ENCODE measurements at places on chromosomes 6 and 20.

DNA sequence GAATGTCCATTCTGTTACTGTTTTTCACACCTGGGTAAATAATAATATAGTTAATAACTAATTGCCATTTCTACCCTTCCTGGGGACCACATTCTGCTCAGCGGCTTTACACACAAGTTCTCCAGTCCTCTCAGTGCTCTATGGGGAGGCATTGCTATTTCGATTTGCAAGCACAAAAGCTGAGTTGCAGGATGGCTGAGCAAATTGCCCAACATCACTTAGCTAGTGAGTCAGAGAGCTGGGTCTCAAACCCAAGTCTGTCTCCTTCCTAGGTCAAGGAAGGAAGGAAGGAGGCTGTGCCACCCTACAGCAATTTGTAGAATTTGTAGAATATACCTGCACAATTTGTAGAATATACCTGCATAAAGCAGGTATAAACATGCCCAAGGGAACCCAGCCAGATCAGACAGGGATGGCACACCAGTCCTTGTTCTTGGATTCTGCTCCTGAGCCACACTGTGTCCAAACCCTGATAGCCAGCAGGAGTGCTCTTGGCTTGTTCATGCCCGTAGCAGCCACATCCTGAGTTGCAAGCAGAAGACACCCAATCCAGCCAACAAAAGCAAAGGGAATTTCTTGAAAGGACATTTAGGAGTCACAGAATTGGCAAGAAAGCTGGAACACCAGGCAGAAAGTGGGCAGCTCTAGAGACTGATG lies 56.9 kb downstream of the LY86 start:
- no peak for DNase-seq

- DNase-seq = no peak
Measured at GRCh38 chr6:162572240-162572639, 155.3 kb downstream of the PRKN start.

GRCh38 chr6:107466062-107466461 lies 6.7 kb upstream of the PDSS2 start:
- no peak for DNase-seq

DNA sequence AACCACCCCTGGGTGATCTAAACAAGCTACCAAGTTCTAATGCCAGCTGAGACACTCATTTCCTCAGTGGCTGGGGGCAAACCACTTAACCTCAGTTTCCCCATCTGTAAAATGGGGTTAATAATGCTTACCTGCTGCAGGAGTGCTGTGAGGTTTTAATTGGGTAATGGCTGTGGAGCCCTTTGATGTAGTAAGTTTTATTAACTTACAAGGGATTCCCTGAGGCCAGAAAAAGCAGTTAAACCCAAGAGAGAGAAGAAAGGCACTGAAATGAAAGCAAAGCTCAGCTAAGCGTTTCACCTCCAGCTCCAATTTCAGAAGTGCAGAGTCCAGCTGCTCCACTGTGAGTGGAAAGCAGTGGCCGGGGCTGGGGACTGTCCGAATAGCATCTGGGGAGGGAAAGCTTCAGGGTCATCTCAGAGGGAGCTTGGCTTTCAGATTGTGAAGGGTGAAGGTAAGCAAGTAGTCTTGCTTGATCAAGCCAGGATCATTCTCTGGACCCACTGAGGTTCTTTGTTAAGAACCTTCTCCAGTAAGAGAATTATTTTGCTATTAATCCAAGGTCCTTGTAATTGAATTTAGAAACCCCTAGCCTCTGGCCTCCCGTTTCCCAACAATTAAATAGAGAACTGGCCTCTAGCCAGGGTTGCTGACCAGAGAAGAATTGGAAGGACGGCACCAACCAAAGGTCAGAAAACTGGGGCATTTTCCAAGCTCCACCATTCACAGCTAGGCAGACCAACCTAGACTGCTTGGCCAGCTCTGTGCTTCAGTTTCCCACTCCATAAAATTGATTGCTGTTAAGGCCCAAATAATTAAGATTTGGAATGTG lies 20.9 kb upstream of the TCP11 start:
- DNase-seq = no peak

DNA sequence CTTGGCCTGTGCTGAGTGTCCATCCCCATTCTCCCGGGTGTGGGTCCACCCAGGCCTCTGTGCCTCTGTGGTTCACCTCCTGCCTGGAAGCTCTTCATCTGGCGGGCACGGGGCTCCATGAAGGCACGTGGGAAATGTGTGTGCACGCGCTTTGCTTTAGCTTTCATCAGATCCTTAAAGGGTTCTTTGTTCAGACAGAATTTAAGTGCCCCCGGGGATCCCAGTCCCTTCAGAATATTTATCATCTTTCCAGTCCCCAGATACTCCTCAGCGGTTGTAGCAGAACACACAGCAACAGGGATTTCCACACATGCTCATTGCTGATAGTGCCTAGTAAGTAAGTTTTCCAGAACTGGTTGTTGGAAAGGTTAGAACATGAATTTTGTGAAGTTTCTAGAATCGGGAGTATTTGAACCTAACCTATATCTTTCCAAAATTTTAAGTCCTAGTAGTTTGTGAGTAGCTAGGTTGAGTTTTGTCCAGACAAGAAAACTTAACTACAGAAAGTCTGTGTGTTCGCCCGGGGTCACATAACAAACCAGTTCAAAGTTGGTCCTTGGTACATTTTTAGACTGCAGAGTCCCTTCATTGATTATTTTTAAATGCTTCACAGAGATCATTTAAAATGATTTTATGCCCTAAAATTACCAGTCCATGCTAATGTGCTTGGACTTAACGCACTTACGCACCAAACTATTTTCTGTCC lies 67.7 kb downstream of the RPP40 start:
- no peak for DNase-seq

- DNase-seq = no peak
Measured at GRCh38 chr6:16400248-16400760, 161.9 kb downstream of the GMPR start.

DNA sequence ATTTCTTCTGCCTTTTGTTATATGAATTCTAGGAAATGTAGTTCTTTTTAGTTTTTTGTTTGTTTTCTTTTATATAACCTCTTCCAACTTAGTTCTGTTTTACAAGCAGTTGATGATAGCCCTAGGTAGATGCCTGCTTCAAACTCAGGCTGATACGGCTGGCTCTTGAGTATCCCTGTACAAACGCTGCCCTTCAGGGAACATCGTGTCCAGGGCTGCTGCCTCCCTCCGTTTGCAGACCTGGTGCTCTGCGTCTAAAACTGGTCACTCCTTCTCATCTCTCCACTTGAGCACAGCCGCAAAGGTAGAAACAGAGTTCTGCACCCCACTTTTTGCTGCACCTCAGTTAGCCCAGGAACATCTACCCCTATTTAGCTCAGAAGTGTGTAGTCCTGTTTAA lies 310.1 kb downstream of the PRL start:
- no peak for DNase-seq

GRCh38 chr6:99841297-99841696 lies 152.7 kb downstream of the MCHR2 start:
- no peak for DNase-seq

DNA sequence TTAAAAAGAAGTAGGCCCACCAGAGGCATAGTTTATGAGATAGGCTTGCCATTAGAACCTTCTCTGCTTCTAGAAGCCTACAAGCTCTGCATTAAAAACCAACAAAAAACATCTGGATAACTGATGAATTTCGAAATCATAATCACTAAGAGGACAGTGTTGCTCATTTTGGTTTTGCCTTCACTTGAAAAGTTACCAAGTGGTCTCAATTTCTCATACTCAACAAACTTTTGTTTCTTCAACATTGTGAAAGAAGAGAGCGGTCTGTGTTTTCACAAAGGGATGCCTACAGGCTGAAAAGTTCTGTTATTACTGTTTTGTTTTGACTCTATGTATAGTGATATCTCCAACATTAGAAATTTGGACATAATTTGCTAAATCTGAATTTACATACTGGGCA lies 98.9 kb downstream of the PDSS2 start:
- DNase-seq = no peak

GRCh38 chr6:52284131-52284459 lies 447 bp downstream of the MCM3 start:
- DNase-seq = no peak

GRCh38 chr6:26187981-26188635 lies 100.9 kb downstream of the HFE start:
- no peak for DNase-seq

All from activated CD4-positive, CD25-positive, alpha-beta regulatory T cell treated with anti-CD3 and anti-CD28 coated beads, Interleukin-2, amount 50 U/mL, for 16 hours (primary cell).